ENCODE measurements at places on chromosomes 5 and 9. TPM values are rescaled to one million over a fixed set of nuclear protein-coding genes. Genes with fewer than 3 reads are reported as not detected.
A peak's percentile ranks its signal among the peaks of the same experiment; 100 is the strongest.

DNA sequence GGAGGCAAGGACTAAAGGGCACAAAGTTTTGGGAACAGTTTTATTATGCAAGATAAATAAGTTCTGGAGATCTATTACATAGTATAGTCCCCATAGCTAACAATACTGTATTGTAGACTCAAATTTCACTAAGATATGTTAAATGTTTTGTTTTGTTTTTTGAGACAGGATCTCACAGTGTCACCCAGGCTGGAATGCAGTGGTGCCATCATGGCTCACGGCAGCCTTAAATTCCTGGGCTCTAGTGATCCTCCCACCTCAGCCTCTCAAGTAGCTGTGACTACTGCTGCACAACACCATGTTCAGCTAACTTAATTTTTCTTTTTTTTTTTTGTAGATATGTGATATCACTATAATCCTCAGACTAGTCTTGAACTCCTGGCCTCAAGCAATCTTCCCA lies 109.6 kb downstream of the TRIM32 start:
- no peak for DNase-seq

DNA sequence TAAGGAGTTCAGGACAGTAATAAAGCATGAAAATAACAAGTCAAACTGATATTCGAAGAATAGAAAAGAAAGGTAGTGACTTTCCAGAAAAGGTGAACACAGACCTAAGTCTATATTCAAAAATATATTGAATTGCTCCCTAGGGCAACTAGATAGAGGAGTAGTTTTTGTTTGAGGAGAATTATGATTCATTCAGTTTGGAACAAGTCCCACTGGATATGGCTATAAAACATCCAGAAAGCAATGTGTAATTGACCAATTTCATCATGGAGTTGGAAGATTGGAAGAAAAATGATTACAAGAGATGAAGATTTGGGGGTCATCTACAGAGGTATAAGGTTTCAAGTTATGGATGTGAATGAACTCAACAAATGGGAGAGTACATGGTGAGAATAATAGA lies 117.5 kb upstream of the ZNF462 start:
- no peak for DNase-seq

DNA sequence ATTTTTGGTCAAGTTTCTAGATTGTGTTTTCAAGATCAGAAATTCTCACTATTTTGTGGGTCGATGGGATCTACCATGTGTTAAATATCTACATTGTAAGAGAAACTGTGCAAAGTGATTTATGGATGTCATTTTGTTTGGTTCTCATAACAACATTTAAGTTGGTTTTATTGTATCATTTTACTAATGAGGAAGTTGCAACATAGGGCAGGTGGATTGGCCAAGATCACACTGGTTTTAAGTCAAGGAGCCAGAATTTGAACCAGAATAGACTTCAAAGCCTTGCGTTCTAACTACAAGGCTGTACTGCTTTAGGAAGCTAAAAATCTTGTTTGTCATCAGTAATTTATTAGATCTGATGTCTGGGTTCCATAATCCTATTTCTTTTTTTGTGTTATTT lies 23.4 kb downstream of the SH3TC2 start:
- no peak for DNase-seq

DNA sequence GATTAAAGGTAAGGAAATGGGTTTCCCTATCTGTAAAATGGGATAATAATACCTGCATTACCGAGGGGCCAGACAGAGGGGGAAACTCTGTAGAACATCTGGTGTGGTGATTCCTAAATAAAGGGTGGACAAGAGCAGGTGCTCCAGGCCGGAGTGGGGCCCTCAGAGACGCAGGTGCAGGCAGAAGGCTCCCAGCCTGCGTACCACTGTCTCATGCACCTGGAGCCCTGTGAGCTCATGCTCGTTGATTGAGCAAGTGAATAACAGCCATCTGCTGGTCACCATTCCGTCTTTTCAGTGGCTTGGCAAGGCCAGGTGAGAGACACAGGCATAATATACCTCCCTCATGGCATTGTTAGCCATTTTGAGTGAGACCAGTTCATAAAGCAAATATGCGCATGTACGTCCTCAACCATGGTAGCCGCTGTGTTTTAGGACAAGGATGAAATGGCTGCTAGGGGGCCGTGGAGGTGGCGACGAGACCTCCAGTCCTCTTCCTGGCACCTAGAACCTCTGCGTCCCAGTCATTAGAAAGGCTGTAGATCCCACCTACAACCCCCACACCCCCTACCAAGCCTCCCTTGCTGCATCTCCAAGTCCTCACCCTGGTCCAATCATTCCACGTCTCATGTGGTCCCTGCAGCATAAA lies 198.0 kb upstream of the MVB12B start:
- DNase-seq = no peak

- no peak for DNase-seq
These were observed 49.1 kb downstream of the PTCD2 start for GRCh38 chr5:72369301-72369700.

DNA sequence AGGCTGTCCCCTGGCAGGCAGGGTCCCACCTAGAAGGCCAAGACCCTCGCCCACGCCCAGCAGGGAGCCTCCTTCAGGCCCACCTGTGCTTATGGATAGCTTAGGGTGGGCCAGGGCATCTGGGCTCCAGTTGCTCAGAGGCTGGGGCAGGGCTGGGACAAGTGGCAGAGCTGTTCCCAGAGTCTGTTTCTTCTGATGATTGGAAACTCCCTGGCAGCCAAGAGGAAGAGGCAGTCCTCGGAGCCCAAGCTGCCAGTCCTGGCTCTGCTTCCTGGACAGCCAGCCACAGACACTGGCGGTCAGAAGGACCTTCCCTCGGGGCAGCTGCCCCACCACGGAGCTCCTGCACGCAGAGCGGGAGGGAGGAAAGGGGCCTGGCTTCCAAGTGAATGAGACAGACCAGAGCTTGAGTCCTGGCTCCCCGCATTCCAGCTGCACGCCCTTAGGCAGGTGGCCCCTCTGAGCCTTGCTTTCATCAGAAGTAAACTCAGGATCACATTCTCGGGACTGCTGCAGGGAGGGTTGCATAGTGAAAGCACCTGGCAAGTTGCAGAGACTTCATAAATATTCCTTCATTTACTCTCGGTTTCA lies 37.9 kb upstream of the GABRP start:
- DNase-seq = peak; percentile 80

Gene PCDHB3
- total RNA-seq = 0.72 TPM

Gene IL33
- 108 TPM for total RNA-seq

DNA sequence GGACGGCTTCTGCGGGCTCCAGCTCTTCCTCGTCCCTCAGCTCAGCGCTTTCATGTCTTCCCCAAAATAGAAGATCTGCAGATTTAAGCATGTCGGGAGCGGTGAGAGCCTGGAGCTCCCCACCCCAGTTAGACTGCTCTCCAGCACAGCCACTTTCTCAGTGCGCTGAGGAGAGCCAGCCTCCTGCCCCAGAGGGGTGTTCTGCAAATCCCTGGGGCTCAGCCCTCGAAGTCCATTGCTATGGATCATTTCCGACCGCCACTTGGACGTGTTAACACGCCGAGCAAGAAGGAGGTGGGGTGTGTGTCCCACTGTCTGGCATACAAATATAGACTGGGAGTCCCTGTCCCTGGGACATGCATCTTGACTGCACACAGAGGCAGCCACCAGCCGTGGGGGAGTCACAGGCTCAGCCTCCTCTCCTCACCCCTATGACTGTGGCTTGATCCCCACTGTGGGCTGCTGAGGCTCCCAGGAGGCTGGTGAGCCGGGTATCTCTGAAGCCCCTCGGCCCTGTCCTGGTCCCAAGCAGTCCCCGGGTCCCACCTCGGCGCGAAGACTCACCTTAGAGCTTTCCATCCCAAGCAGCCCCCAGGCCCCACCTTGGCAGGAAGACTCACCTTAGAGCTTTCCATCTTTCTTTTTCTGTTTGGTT lies 30.0 kb upstream of the RNF130 start:
- no peak for DNase-seq

Gene LCN12
- not detected for total RNA-seq

- peak; percentile 71 for DNase-seq
These were observed 28.1 kb downstream of the NEK6 start for GRCh38 chr9:124285903-124286291.

Gene GFI1B
- total RNA-seq = 0.48 TPM

Gene PCDHB5
- 11.6 TPM for total RNA-seq

GRCh38 chr5:60521376-60522291 lies 178.3 kb downstream of the DEPDC1B start:
- no peak for DNase-seq

DNA sequence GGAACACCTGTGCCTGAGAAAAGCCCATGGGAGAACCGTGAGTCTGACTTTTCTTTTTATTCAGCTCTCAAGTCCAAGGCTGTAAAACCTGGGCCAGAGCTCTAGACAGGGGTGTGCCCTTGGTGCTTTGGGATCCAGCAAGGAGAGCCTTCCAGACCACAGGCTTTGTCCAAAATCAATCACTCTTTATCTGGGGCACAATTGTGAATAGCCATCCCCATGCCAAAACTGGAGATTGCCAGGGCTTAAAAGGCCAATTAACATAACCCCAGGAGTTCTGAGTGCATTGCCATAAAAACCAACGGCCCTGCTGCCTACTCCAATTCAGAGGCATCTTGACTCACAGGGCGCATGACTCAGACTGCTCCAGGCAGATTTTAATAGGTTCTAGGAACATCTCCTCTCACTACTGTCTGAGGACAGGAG lies 391.8 kb downstream of the ARHGEF28 start:
- no peak for DNase-seq

- DNase-seq = no peak
These were observed 72.8 kb downstream of the SLF1 start for GRCh38 chr5:94691291-94691690.

GRCh38 chr9:128310461-128310860 lies 11.8 kb downstream of the TRUB2 start:
- no peak for DNase-seq

Gene GARIN3
- not detected for total RNA-seq

GRCh38 chr9:85995599-85995998 lies 54.7 kb downstream of the NAA35 start:
- DNase-seq = no peak

DNA sequence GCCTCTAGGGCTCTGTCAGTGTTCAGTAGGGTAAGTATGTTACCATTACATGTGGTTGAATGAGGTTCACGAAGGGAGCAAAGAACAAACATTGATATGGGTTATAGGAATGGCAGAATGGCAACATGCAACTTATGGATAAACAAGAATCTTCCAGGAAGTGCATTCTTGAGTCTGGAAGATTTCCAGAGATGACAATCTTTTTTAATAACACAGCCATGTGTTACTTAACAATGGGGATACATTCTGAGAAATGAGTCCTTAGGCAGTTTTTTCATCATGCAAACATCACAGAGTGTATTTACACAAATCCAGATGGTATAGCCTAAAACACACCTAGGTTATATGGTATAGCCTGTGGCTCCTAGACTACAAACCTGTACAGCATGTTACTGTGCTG lies 9.1 kb upstream of the SLC28A3 start:
- DNase-seq = no peak

DNA sequence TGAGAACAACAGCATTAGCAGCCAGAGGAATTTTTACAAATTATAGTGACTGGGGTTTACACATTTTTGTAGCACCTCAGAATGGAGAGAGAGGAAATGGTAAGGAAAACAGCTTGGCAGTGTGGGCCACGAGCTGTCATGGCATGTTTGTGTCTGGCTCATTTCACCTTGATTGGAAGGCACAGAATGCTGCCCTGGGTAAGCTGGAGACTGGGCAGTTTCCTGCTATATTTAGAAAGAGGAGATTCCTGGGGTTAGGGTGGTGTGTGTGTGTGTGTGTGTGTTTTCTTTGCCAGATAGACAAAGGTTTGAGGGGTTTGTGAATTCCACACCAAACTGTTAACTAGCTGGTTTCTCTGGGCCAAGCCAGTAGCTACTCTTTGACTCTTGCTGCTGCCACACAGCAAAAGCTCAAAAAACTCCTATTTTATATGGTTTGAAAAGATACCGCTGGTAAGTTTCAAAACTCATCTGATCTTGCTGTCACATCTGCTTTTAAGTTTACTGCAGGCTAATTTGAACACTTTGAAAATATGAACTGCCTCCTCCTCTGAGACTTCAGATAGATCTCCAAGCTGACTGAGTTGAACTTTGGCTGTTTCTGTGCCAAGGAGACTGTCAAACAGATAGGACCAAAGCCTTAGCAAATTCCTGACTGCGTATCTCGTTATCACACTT lies 9.1 kb downstream of the ARHGAP26 start:
- DNase-seq = peak; percentile 75

Gene TSLP
- total RNA-seq = 7.0 TPM

Gene ENHO
- not detected for total RNA-seq

DNA sequence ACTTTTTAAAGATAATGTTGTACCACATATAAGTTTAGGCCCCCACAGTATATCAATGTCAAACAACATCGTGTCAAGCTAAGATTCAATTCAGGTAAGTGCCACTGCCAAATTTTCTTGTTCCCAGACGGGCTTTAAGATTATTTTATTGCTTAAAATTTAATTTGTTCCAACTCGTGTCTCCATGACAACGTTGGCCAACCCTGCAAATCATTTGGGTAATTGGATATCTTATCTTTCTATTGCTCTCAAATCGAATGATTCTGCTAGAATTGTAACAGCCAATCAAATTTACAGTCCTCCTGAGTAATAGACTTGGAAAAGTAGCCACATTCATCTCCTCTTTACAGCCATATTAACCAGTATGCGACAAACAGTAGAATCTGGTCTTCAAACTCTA lies 19.5 kb downstream of the TLE1 start:
- DNase-seq = no peak

GRCh38 chr9:19122490-19123042 lies 4.7 kb downstream of the PLIN2 start:
- no peak for DNase-seq

DNA sequence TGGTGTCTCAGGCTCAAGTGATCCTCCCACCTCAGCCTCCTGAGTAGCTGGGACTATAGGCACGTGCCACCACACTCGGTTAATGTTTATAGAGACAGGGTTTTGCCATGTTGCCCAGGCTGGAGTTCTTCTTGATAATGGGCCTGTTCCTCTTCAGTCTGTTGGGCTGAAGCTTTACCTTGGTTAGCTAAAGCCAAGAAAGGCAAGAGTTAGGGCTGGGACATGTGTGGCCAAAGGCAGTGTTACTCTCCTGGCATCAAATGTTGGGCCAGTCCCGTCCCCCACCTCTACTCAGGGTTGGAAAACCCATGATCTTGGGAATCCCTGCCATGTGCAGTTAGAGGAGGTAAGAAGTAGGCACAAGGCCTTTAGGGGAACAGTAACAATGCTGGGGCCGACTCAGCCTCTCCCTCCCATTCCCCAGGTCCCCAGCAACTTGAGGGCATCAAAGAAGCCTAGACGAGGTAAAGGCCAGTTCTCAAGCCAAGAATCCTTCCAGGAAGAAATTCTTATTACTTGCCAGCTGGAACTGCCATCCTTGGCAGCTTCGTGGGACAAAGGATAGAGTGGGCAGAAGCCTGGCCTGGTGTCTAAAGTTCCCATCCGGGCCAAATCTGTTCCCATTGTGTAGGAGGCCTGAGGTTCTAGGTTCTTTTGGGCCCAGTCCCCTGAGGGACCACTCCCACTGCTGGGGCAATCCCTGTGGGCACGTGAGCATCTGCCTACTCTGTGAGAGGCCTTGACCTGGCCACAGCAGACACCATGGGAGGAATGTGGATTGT lies 4.5 kb downstream of the EGR1 start:
- no peak for DNase-seq

- no peak for DNase-seq
These were observed 1.2 kb downstream of the INVS start for GRCh38 chr9:100100146-100100667.

Gene NUDT12
- total RNA-seq = 7.2 TPM

Gene EXOSC3
- total RNA-seq = 23.6 TPM

Gene ADGRD2
- not detected for total RNA-seq
